ENCODE measurements at places on chromosomes 3 and 15.

DNA sequence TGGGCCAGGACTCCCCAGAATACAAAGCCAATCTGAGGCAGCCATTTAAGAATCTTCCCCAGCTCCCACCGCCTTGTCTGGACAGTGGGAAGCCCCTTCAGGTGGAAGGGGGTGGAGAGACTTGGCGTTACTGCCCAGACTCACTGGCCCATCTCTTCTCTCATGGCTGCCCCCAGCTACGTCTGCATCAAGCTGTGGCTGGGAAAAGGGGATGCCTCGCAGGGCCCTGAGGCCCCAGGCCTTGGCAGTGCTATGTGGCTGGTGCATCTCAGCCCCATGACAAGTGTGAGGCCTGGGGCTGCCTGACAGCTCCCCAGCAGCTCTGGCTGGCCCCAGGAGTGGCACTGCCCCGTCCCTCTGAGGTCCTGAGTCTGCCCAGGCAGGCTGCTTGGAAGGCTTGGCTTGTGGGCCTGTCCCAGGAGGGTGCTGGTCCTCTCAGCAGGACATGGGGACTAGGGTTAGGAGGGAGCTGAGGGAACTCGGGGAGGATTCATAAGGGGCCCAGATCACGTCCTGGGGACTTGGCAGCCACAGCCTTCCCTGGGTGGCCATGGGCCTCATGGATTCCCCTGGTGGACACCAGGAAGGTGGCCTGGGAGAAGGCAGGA, 20.2 kb upstream of the SLC41A3 start:
- DNase-seq: peak; percentile 6

- DNase-seq: no peak
These were observed 31.5 kb upstream of the SLC6A6 start for GRCh38 chr3:14370720-14371572.

- DNase-seq: no peak
These were observed 360.5 kb upstream of the NAALADL2 start for GRCh38 chr3:174498638-174499037.

DNA sequence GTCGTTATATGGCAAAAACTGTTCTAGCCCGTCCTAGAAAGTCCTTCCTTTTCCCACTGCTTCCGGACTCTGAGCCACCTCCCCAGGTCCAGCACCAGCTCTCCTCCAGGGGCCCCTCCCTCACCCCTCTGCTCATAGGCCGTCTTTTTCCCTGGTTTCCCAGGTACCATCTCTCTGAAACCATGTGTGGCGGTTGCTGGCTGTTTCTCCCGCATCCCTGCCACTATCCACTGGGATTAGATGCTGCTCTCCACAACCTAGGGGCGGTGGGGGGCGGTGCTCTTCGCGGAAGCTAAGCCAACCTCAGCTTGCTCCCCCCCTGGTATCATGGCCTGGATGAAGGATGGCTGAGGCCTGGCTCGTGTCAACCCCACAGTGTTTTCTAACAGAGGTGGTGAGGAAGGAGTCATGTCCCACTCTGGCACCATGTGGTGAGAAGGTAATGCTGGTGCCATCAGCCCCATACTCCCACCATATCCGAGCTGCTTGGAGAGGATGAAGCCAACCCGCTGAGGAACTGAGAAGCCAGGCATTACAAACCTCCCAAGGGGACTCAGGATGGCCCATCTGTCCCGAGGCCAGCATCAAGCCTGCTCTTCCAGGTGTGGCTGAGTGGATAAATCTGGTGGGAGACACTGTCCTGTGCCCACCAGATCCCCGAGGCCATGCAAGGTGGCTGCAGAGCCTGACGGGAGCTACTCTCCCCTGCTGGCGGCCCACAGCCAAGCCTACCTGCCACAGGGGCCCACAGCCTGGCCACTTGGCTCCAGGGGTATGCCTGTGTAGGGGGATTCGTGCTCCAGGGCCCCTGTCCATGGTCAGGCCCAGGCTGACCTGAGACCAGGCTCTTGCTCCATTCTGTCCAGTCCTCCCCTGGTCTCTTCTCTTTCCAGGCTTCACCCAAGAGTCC, 27.9 kb upstream of the SLC41A3 start:
- peak; percentile 15 for DNase-seq

DNA sequence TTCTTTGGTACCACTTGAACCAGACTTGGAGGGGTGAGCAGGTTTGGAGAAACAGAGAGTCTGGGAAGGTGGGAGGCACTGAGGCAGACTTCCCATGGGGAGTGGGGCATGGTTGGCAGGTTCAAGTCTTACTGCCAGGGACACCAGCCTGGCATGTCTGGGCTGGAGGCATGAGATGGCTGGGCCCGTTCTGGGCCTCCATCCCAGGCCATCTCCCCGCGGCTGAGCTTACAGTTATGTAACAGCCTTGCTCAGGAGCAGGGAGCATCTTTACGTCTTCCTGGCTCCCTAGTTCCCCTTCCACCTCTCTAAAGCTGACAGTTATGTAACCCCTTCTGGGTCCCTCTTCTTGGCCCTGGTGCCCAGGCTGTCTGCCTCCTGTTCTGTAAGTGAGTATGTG, 12.4 kb downstream of the VIPR1 start:
- no peak for DNase-seq

DNA sequence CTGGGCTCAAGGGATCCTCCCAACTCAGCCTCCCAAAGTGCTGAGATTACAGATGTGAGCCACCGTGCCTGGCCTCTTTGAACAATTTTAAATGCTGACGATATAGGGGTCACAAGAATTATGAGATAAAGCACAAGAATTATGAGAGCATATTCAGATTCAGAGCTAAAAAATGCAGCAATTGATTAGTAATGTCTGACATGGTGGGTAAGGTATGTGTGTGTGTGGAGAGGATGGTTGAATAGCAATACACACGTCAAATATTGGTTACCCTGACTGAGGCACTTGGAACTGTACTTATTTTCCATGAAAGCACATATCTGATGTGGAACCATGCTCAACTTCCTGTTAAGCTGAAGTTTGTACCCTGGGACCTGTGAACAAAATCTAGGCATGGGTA, 115.6 kb downstream of the EOMES start:
- no peak for DNase-seq

GRCh38 chr15:48333540-48333939, 2.3 kb downstream of the DUT start:
- DNase-seq: no peak

DNA sequence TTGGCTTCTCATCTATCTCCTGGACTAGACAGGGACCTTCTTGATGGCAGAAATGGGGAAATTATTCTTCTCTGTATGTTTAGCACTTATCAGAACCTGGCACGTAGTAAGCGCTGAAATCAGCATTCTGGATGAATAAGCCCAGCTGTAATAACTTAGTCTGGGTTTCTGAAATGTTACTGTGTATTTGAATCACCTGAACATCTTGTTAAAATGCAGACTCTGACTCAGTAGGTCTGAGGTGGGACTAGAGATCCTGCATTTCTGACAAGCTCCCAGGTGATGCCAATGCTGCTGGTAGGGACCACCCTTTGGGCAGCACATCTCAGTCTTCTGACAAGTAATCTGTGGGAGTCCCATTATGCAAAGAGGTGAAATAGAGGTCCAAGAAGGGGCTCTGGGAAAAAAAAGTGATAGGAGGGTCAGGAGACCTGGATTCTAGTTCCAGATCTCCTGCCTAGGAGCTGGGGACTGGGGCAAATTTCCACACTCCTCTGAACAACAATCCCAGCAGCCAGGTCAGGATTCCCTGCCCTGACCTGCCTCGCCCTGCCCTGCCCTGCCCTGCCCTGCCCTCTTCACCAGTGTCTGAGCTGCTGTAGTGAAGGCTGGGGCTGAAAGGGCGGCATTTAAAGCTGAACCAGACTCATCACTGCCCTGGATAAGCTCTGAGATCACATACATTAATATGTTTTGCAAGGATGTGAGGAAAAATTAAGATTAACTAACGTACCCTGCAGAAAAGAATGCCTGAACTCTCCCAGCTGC, 17.2 kb upstream of the SLC6A11 start:
- DNase-seq: no peak

Data from colonic mucosa (tissue), 4 donors.